ENCODE measurements at places on chromosomes 5 and 9.
A peak's percentile ranks its signal among the peaks of the same experiment; 100 is the strongest.

DNA sequence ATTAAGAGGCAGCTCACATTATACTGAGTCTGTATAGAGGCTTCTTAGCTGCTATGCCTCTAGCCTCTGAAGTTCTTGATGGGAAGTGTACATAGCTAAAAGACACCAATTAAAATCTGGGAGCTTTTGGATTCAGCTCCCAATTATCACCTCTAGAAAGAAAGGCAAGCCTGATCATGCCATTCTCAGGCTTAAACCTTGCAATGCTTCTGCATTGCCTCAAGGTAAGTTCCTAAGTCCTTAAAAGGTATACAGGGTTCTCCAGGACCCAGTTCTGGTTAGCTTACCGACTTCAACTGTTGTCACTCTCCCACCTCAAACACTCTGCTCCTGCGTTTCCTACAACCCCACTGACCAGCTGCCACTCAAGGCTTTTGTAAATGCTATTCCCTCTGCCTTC is 17.5 kb upstream of the CCL28 start:
- no peak for DNase-seq

- no peak for DNase-seq
These were observed 79.9 kb downstream of the SVEP1 start for GRCh38 chr9:110499608-110500007.

GRCh38 chr9:1217076-1217475 is 166.9 kb downstream of the DMRT2 start:
- DNase-seq, result no peak

DNA sequence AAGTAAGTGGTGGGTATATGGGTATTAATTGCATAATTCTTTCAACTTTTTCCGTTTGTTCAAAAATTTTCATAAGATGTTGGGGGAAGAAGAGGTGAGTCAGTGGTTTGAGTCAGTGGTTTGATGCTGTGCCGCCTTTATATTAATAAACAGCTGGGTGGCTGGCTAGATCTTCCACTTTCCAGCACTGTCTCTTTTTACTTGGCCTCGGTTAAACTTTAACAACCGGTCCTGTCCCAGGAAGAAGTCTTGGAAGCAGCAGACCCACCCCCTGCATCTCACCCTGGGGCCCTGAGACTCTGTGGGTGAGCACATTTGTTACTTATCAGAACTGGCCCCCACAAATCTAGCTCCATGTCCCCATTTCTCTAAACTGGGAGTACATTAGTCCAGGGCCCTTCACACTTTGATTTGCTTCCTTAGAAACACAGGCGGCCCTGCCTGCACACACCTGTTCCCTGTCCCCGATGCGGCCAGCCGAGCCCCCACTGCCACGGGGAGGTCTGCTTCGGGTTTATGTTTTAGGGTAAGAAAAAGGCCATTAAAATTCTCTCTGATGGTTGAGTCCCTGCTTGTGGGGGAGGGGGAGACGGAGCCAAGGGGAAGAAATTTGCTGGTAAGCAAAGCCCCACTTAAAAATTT is 90.7 kb downstream of the PTCH1 start:
- DNase-seq, result peak; percentile 11

DNA sequence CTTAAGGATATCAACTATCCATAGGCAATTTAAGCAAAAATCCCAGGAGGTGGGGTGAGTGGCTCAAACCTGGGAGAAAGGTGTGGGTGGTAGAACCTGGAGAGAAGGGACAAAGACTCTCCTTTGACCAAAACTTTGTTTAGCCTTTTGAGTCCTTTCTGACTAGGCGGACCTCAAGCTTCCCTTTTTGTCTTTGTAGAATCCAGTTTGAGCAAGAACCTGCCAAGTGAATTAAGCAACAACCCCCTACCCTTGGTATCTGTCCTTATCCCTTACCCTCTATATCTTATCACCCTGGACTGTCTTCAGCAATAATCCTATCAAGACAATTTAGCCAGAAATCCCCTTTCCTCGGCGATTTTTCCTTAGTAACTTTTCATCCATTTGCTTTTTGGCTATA is 53.5 kb upstream of the SLC28A3 start:
- no peak for DNase-seq

- DNase-seq, result no peak
These were observed 149.7 kb downstream of the ENC1 start for GRCh38 chr5:74490814-74491213.

DNA sequence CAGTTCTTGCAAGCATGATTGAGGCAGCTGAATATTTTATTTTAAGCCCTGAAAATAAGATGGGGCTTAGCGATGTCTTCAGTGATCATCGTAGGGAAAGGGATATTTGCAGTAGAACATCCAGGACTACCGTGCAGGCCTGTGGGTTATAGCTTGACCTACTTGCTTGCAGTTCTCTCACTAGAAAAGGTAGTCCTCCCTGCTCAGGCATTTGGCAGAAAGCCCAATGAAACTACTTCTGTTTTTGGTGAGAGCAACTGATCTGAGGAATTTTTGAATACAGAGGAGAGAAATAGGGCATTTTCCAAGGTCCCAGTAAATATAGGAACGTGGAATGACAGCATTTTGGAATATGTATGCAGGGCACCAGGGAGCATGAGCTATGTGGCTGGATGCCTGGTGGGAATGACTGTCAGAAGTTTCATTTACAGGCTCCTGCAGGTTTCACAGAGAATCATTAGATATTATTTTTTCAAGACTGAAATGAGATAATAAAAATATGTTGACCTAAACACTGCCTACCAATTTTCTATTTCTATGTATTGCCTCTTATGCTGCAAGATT is 417.9 kb upstream of the ACTBL2 start:
- DNase-seq, result no peak

Measured in NCI-H460 (cell line).